ENCODE measurements at places on chromosomes 16 and 17.

- no peak for DNase-seq
Measured at GRCh38 chr16:89005201-89006035, 28.4 kb upstream of the CBFA2T3 start.

DNA sequence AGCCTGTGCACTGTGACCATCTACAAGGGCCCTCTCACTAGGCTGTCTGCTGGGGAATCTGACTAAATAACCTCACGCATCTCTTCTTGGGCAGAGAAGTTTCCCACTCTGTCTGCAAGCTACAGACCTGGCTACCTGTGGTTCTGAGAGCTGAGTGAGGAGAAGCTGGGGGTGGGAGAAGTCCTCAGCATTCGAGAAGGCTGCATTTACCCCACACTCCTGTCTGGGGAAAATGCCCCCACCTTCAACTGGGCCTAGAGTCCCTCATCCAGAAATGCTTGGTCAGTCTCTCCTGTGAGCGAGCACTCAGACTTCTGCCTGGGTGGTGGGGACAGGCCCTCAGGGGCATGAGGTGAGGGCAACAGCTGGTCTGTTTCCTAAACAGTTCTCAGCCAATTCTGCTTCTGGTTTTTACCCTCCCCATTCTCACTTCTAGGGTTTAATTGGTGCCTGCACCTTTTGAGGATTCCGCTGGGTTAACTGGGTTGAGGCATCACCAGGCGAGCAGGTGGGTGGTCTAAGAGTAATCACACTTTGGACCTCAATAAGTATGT is 98.6 kb downstream of the CYTH1 start:
- DNase-seq = no peak

DNA sequence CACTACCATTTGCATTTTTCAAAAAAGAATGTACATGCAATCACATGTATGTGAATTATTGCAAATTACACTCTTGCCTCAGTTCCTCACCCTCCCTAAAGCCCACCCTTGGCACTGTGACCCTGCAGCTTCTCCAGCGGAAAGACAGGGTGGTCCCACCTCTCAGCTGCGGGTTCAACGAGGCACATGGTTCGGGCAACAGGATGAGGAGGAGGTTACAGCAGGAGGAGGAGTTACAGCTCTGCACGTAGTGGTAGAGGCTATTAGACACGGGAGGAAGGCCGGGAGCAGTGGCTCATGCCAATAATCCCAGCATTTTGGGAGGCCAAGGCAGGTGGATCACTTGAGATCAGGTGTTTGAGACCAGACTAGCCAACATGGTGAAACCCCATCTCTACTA is 5.2 kb downstream of the C16orf95 start:
- no peak for DNase-seq

DNA sequence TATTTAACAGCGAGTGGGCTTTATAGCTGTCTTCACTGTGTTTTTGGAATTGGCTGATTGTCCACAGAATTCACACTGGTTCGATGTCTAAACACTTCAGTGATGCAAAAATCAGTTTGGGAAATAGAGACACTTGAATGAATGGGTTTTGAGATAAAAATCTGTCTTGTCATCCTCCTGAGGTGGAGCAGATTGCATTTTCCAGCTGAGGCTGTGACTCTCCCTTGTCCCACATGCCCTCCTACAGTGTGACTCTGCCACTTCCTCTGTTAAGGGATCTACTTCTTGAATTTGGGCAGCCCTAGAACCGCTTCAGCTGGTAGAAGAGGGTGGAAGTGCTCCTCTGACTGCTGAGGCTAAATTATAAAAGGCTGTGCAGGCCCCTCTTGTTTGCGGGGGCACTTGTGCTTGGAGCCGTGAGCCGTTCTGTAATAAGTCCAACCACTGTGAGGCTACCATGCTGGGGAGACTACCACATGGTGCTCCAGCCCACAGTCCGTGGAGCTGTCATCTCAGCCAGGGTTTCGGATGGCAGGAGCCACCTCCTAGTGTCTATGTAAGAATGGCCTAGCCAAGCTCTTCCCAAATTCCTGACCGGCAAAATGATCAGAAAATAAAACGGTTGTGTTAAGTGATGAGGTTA is 175.9 kb downstream of the SPECC1 start:
- no peak for DNase-seq

DNA sequence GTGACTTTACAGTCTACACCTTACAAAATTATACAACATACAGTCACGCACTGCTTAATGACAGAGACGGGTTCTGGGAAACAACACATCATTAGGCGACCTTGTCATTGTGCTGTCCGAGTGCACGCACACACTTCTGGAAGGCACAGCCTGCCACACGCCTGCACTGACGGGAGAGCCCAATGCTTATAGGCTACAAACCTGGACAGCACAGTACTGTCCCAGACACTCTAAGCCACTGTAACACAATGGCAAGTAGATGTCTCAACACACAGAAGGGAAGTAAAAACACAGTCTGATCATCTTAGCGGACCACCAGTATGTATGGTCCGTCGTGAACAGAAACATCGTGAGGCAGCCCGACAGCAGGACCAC is 29.8 kb downstream of the KLHDC4 start:
- DNase-seq = no peak

DNA sequence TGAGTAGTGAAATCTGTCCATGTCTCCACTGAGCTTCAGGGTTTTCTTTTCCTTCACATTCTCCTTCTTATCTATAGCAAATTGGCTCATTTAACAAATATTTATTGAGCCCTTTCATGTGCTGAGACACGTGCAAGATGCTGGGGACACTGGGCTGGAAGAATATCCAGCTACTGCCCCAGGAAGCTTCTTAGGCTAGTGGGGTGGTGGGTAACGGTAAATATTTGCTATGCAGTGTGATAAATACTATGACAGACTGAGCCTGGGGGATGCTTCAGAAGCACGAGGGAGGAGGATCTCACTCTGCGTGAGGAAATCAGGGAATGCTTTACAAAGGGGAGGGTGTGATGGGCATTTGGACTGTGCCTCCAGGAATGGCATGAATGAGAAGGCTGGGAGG is 524.1 kb downstream of the GRIN2A start:
- no peak for DNase-seq

DNA sequence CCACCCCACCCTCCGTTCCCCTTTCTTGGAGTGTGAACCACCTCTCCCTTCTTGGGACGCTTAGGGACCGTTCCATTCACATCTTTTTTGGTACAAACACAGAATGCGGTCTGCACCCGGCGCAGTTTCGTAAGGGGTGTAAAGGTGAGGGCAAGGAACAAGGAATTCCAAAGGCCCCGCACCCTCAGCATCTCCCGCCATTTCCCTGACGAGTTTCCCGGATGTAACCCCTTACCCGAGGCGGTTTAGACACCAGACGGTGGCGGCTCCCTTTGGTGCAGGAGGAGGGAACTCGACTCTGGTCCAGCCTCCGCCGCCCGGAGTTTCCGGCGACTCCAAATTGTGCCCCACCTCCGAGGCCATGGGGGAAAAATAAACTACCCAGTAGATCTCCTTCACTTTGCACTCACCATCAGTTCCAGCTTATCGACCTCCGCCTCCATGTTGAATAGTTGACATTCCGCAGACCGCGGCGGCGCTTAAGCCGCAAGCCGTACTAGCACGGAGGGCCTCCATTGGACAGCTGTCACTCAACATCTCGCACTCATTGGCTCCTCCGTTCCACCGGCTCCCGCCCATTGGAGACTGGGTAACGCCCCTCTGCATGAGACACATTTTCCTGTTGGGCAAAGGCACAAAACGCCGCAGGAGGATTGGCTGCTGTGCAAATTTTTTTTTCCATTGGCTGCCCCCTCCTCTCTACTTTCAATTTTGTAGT is at the start of gene SKA2:
Gene SKA2 (minus strand): TSS at position 466 of the 718 bp plus-strand sequence. CDS start 23 bp downstream, at position 443.
- peak; percentile 90 for DNase-seq

DNA sequence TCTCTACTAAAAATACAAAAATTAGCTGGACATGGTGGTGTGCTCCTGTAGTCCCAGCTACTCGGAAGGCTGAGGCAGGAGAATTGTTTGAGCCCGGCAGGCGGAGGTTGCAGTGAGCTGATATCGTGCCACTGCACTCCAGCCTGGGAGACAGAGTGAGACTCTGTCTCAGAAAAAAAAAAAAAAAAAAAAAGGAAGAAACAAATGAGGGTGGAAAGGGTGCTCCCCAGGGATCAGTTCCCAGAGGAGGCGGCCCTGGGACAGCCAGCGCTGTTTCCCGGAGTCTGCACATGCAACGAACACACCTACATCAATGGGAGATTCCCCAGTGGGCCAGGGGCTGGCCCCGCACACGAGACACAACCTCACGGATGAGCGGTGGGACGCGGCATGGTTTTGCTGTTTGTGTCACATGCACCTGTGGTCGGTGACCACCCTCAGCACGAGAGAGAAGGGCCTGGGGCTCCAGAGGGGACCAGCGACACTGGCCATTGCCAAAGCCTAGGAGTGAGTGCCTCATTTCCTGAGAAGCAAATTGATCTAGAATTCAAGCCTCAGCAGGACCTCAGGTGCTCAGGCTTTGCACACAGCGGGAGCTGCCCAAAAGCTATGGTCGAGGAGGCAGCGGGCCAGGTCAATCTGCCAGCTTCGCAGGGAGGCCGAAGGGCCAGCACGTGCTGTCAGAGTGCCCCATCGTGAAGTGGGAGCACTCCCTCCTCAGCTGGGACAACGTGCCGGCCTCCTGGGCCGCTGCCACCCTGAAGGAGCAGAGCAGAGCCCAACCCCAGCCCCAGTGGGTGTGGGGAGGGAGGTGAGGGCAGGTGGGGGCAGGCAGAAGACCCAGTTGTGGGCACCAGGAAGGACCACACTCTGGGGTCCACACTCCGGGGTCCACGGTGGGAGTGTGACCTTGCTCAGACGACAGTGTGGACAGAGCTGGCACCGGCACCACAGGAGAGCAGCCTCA is 13.8 kb upstream of the WDR45B start:
- DNase-seq = no peak

All from stimulated activated CD4-positive, alpha-beta T cell treated with anti-CD3 and anti-CD28 coated beads, Interleukin-2, amount 100 ng/mL, for 48 hours (primary cell).